ENCODE measurements at places on chromosomes 4 and X.

DNA sequence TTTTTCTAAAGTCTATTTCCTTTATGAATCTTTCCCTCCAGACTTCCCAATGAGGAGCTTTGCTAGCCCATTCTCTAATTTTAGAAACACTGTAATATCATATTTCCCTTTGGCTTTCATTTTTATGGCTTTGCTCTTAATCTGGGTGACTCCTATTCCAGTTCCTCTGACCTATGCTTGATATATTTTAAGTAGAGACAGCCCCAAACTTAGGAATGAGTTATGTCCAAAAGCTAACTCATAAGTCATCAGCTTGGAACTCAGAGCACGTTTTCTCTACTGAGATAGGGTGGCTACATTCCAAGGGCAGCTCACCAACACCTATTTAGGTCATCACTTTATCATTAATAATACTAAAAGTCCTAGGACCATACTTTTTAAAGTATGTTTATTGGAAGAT, 77.8 kb downstream of the OR13H1 start:
- no peak overlapping the region for H3K4me3 ChIP-seq
- no peaks in the 10 kb centered on the region for H3K4me1 ChIP-seq
- no peaks in the 10 kb centered on the region for H3K27me3 ChIP-seq
- no peak overlapping the region for H3K27ac ChIP-seq
- H3K36me3 ChIP-seq: no peaks in the 10 kb centered on the region

- peak; percentile 34 for DNase-seq
- H3K4me3 ChIP-seq: no peak overlapping the region
- no peaks in the 10 kb centered on the region for H3K4me1 ChIP-seq
- H3K27me3 ChIP-seq: no peaks in the 10 kb centered on the region
Observed at GRCh38 chr4:136864604-136865185, 667.6 kb downstream of the PCDH18 start.

DNA sequence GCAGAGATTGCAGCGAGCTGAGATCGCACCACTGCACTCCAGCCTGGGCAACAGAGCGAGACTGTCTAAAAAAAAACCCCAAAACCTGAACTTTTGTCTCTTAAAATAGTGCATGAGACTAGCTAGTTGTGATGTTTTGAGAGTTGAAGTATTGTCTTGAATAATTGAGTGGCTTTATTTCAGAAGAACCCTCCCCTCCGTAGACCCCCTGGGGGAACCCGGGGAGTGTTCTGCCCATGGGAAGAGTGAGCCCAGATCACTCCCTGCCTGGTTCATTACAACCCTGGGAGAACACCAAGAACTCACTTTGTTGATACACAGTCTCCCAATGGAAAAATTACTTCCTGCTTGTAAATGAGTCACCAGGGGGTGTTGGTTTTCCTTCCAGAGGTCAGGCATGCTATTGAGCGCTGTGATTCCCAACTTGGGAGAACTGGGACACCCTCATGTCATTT, 65.3 kb upstream of the SHISA3 start:
- H3K4me1 ChIP-seq: no peaks in the 10 kb centered on the region
- DNase-seq: no peak
- H3K36me3 ChIP-seq: no peaks in the 10 kb centered on the region
- peaks cover 16% of the 10 kb centered on the region for H3K27me3 ChIP-seq

DNA sequence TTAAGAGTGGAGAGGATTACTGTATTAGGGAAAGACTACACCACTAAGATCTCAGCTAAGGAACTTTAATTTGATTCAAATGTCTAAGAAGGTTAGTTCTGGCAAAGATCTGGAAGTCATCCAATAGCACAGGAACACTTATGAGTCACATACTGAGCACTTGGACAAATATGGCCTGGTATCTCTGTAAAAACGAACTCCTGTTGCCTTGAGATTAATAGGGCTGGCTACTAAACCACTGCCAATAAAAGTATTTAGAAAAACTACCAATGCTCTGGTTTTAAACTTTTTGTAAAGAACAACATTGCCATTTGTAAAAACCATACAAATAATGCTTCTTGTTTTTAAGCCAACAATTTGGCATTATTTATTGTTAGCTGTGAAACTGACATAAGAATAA, 70.5 kb downstream of the SEC24D start:
- H3K4me1 ChIP-seq: no peaks in the 10 kb centered on the region
- H3K27me3 ChIP-seq: no peaks in the 10 kb centered on the region
- no peak overlapping the region for H3K4me3 ChIP-seq
- no peak for DNase-seq

DNA sequence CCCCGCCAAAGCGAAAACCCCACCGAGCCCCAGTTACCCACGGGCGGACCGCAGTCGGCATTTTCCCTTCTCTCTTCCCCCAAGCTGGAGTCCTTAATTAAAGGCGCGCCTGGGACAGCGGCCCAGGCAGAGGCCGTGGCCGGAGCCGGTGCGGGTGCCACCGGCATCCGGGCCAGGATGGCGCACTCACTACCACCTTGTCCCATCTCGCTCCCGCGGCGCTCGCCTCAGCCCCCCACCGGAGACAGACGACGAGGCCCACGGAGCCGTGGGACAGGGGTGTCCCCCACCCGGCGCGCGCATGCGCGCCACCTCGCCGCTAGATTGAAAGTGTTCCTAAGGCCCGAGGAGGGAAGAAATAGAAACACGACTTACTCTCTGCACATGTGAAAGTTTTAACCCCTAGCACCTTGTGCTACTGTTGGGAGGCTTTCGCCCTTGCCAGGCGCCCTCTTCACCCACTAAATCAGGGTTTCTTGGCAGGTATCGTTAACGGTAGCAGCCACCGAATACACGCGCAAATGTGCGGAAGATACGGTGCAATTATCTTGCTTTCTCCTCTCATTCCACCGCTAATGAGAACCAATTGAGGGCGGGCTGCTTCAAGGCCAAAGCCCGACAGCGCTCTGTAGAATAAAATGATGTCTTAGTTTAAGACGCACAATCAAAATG, 64.3 kb upstream of the CCDC160 start:
- peak overlapping the region; percentile 88 for H3K4me3 ChIP-seq
- DNase-seq: no peak
- peaks cover 11% of the 10 kb centered on the region for H3K27me3 ChIP-seq
- no peaks in the 10 kb centered on the region for H3K36me3 ChIP-seq

GRCh38 chr4:152635851-152636250, 43.9 kb downstream of the TMEM154 start:
- no peak overlapping the region for H3K27ac ChIP-seq
- no peaks in the 10 kb centered on the region for H3K27me3 ChIP-seq
- H3K36me3 ChIP-seq: peaks cover 15% of the 10 kb centered on the region
- no peak overlapping the region for H3K4me3 ChIP-seq
- DNase-seq: no peak

- no peaks in the 10 kb centered on the region for H3K4me1 ChIP-seq
- no peaks in the 10 kb centered on the region for H3K36me3 ChIP-seq
- peaks cover 10% of the 10 kb centered on the region for H3K27me3 ChIP-seq
- no peak overlapping the region for H3K4me3 ChIP-seq
- no peak overlapping the region for H3K27ac ChIP-seq
- DNase-seq: no peak
Observed at GRCh38 chr4:8641256-8641655, 48.7 kb downstream of the CPZ start.

DNA sequence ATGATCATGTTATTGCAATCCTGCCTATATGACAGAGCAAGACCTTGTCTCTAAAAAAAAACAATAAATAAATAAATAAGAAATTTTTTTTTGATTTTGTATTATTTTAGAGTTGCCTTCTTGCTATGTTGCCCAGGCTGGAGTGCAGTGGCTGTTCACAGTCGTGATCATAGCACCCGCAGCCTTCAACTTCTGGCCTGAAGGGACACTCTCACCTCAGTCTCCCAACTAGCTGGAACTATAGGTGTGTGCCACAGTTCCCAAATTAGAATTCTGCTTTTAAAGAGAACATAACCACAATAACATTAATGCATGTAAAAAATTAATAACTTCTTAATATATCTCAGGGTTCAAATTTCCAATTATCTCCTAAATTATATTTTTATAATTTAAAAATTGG, 7.8 kb downstream of the YIPF6 start:
- peaks cover 24% of the 10 kb centered on the region for H3K4me1 ChIP-seq
- no peak for DNase-seq
- no peak overlapping the region for H3K4me3 ChIP-seq
- H3K27ac ChIP-seq: no peak overlapping the region

DNA sequence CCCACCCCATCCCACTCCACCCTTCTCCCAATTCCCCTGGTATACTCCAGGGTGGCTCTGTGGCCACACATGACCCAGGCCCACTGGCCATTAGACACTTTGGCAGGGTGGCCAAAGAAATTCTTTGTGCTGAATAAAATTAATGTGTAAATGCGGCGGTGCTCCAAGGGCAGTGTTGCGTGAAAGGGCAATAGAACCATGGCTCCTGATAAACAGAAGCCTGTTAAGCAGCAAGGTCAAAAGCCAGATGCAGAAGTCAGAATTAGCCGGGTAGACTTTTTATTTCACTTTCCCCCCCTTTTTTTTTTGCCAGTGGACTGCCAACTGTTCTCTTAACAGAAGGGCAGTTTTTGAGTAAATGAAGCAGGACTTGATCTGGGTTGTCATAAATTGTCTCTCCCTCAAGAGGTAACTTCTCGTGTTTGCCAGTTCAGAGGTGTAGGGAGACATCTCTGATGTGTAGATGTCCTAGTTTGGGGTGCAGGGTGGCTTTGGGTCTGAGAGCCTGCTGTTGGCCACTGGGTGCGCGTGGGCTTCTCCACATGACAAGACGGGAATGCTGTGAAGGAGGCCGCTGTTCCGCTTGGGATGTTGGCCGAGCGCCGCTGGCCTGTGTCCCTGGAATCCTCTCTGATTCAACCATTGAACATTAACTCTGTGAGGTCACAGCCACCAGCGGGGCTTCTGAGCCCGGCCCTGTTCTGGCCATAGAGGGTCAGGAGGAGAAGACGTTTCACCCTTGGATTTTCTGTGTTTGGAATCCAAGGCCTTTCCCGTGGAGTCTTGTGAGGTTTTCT, 139.5 kb downstream of the TBL1X start:
- no peaks in the 10 kb centered on the region for H3K36me3 ChIP-seq
- H3K27me3 ChIP-seq: no peaks in the 10 kb centered on the region
- H3K27ac ChIP-seq: no peak overlapping the region
- no peaks in the 10 kb centered on the region for H3K4me1 ChIP-seq
- DNase-seq: no peak
- no peak overlapping the region for H3K4me3 ChIP-seq

Measured in effector memory CD8-positive, alpha-beta T cell (primary cell).